ENCODE measurements at places on chromosomes 5 and 9.

DNA sequence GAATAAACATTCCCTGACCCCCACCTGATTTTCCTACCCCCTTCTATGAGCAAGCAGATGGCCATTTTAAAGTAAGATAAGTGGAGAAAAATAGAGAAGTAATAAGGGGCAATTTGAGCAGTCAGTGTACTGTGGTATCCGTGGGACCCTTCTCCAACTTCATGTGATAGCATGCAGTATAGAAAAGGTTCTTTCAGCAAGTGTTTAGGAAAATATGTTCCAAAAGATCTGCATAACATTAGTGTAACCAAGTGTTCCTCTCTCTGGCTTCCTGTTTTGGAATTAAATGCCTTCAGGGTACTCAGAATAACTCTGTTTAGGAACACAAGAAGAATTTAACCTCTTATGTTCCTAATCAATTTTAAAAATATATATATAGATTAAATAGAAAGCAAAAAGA is 134.9 kb downstream of the ATG10 start:
- DNase-seq = no peak

DNA sequence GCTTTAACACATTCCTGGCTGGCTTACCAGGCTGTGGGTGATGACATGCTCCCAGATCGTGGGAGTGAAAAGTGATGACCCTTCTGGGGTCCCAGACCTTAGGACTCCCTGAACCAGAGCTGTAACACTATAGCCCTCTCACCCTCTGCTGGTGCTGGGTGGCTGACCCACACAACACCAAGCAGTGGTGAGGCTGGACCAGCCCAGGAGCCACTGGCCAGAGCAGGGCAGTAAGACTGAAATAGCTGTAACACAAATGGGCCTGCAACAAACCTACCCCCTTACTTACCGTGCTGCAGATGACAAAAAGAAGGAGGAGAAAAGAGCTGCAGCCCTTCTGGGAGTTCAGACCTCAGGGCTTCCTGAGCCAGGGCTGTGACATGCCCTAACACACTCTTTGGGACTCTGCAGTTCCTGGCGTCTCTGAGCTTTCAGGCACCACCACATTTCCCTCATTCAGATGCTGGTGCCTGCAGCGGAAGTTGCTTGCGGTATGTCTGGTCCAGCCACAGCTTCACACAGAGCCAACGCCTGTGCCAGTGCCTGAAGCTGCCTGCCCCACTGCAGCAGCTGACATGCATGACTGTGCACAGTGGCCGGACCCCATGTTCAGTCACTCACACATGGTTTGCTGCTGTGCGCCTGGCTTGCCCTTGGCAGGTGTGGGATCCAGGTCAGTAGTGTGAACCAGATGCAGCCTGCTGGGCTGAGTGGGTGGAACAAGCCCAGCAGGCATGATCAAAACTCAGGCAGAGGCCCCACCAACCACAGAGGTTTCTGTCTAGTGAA is 1247.4 kb downstream of the EFNA5 start:
- no peak for DNase-seq

DNA sequence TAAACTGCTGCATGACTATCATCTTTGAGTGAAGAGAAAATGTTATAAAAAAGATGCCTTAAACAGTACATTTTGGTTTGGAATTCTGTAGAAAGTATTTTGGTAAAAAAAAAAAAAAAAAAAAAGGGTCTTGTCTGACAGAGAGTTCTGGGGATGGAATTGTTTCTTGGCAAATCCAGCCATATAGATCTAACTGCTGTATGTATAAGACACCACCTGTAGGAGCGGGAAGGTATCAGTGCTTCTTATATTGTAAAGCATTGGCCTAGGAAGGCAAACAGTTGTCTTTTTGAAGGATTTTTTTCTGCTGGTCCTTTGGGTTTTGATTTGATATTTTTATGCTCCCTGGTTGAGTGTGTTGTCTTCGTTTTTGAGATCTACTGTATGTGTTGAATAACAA is 2.8 kb downstream of the PURA start:
- no peak for DNase-seq

DNA sequence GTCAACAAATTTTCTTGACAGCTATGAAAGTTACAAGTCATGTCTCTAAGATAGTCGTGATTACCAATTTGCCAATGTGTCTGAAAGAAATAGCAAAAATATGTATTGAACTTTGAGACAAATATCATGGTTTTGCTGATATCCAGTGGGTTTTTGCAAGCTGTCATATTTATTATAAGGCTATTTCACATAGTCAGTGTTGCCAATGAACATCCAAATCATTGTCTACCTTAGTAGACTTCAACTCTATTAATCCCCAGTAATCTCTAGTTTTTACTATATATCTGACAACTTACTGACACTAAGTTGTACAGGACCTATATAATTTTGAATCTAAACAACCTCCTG is 203.2 kb downstream of the TSSK1B start:
- no peak for DNase-seq

DNA sequence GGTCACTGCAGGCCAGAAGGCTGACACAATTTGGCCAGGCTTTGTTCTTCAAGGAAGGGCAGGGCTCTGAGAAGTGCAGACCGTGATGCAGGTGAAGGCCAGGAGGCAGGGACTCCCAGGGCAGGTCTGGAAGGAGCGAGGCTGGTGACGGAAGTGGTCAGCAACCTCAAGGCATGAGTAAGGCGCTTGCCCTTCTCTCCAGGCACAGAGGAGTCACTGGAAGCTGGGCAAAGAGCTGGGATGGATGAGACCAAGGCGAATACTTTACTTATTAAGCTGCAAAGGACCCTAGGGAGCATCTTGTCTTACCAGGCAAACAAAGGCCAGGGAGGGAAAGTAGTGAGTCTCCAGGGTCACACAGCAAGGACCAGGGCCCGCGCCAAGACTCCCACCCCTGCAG is 18.6 kb downstream of the IRF1 start:
- no peak for DNase-seq

DNA sequence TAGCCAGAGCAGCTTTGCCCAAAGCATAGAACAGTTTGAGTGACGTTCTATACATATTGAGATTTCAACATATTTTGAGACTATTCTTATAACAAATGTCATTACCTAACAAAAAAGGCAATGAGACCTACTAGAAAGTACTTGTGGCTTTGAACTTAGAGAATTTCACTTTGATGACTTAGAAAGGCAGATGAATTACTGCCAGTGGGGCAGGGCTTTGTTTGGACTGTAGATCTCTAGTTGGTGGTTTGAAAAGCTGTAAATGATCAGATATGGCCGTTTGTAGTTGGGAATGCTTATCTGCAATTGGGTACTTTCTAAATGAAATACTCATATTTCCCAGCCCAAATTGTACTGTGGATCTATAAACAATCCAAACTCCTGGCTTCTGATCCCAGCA is 28.1 kb downstream of the SOX30 start:
- no peak for DNase-seq

GRCh38 chr5:9895302-9895645 is 265.1 kb upstream of the TAS2R1 start:
- no peak for DNase-seq

DNA sequence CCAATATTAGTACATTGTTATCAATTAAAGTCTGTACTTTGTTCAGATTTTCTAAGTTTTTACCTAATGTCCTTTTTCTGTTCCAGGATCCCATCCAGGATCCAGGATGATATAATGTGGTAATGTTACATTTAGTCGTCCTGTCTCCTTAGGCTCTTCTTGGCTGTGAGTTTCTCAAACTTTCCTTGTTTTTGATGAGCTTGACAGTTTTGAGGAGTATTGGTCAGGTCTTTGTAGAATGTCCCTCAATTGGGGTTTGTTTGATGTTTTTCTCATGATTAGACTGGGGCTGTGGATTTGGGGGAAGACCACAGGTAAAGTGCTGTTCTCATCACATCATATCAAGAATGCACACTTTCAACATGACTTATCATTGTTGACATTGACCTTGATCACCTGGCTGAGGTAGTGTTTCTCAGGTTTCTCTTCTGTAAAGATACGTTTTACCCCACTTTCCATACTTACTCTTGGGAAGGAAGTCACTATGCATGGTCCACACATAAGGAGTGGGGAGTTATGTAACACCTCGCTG is 9.6 kb downstream of the NDFIP1 start:
- DNase-seq = no peak

DNA sequence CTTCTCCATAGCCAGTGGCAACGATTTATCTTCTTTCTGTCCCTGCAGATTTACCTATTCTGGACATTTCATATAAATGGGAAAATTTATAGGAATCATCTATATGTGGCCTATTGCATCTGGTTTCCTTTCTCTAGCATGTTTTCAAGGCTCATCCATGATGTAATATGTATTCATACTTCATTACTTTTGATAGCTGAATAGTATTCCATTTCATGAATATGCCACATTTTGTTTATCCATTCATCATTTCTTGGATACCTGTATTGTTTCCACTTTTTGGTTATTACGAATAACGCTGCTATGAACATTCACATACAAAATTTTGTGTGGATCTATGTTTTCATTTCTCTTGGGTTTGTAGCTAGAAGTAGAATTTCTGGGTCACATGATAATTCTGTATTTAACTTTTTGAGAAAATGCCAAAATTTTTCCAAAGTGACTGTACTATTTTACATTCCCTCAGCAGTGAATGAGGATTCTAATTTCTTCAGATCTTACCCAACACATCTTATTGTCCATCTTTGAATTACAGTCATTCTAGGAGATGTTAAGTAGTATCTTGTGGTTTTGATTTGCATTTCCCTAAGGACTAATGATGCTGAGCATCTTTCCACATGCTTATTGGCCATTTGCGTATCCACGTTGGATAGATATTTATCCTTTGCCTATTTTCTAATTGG is 3.6 kb downstream of the IARS1 start:
- no peak for DNase-seq

DNA sequence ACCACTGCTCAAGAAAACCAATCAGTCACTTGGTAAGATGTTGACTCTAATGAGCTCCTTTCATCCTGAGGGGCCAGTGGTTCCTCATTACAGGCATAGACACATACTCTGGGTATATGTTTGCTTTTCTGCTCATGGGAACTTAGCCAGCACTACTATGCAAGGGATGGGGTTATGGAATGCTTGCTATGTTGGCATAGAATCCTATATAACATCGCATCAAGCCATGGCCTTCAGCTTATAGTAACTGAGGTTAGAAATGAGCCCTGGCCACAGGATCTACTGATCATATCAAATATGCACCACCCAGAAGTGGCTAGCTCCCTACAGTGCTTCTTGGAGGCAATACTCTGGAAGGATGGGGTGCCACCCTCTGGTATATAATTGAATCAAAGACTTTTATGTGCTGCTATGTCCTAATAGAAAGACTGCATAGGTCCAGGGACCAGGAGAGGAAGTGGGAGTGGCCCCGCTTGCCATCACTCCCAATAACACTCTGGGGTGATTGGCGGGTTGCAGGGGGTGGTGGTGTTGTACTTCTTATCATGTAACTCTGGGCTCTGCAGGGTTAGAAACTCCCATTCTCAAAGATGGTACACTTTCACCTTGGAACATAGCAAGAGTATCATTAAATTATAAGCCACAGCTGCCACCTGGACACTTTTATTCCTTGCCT is 70.3 kb downstream of the ZNF366 start:
- DNase-seq = no peak

DNA sequence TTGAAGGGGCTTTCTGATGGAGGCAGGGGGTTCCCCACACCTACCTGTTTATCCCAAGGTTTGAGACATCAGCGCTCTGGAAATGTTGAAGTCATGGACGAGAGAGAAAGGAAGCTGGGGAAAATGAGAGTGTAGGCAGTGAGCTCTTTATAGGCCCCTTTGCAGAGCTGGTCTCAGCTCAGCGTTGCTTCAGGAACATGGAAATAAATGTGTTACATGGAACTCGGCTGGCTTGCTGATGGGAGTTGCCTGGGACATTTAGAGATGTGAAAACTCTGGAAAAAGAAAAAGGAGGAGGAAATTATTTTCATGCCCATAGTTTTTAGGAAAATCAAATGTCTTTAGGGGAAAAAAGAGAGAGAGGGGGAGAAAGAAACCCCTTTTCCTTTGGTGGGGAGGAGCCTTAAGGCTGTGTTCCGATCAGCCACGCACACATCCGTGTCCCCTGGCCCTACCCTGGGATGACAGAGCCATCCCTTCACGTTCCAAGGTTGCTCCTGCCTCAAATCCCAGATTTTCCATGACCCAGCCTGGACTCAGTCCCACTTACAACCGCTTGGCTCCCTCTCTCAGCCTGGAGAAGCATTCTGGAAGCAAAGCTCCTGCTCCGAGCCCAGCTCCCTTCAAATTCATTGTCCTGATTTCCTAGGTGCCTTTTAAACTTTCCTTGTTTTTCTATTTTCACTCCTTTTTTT is 78.3 kb downstream of the COL27A1 start:
- DNase-seq = no peak

GRCh38 chr5:55319491-55319890 is 11.7 kb downstream of the MTREX start:
- no peak for DNase-seq

- no peak for DNase-seq
Observed at GRCh38 chr5:10860196-10860543, 99.1 kb upstream of the DAP start.

GRCh38 chr5:80978772-80979317 is 18.7 kb downstream of the RASGRF2 start:
- no peak for DNase-seq

- DNase-seq = no peak
Observed at GRCh38 chr9:117120061-117120460, 294.8 kb downstream of the ASTN2 start.

- DNase-seq = no peak
Observed at GRCh38 chr5:124761010-124761409, 14.6 kb upstream of the ZNF608 start.

DNA sequence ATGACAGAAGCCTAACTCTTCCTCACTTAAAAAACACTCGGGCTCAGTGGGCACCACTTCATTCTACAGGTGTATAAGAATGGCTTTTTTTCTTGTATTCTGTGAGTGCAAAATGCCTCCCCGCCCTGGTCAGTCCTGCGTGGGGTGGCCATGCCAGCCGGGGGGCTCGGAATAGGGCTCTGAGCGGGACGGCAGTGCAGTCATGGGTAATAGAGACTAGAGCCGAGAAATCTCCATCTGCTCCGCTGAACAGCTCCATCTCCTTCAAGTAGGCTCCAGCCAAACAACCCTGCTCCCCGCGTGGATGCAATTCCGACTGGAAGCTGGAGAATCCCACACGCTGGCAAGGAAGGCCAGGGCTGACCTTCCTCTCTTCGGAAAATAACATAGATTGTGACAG is 317.0 kb upstream of the IRX4 start:
- DNase-seq = no peak

- DNase-seq = no peak
Observed at GRCh38 chr5:82594097-82594496, 315.9 kb upstream of the RPS23 start.

GRCh38 chr9:4422495-4422894 is 67.8 kb upstream of the SLC1A1 start:
- no peak for DNase-seq

DNA sequence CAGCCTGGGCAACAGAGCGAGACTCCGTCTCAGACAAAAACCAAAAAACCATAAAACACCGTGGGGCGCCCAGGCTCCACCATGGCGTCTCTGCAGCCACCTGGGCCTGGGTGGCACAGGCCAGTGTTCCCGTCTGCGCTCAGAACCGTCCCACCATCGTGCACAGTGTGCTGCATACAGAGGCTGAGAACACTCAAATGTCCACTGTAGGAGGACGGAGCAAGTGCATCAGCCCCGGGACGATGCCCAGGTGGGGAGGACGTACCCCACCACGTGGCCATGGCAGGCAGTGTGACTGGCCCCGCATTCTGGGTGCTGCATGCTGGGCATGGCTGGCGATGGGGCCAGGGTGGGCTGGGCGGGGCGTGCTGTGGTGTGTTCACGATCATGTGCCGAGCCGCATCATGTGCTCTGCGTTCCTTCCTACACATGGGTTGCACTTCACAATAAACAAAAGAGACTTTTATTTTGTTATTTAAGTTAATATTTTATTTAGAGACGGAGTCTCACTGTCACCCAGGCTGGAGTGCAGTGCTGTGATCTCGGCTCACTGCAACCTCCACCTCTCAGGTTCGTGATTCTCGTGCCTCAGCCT is 37.8 kb downstream of the EXD3 start:
- no peak for DNase-seq

All from stimulated activated CD4-positive, alpha-beta T cell treated with anti-CD3 and anti-CD28 coated beads, Interleukin-4, amount 100 ng/mL, for 24 hours (primary cell).